ENCODE measurements at places on chromosomes 11 and 22.
A peak's percentile ranks its signal among the peaks of the same experiment; 100 is the strongest.

DNA sequence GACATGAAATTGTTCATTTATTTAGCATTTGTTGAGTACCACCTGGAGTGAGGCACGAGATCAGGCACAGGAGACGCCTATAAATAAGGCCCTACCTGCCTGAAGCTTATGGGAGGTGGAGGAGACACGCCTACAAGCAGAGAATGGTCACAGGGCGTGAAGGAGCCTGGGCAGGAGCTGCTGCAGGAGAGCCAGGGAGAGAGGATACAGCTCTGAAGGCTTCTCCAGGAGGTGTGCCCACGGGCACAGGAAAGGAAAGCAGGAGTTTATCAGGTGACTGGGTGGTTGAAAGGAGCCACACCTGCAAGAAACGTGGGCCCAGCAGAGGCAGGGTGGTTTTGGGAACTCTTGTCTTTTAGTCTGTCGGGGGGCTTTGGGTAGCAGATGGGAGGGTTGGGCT, 70.3 kb downstream of the BMAL1 start:
- DNase-seq: no peak

DNA sequence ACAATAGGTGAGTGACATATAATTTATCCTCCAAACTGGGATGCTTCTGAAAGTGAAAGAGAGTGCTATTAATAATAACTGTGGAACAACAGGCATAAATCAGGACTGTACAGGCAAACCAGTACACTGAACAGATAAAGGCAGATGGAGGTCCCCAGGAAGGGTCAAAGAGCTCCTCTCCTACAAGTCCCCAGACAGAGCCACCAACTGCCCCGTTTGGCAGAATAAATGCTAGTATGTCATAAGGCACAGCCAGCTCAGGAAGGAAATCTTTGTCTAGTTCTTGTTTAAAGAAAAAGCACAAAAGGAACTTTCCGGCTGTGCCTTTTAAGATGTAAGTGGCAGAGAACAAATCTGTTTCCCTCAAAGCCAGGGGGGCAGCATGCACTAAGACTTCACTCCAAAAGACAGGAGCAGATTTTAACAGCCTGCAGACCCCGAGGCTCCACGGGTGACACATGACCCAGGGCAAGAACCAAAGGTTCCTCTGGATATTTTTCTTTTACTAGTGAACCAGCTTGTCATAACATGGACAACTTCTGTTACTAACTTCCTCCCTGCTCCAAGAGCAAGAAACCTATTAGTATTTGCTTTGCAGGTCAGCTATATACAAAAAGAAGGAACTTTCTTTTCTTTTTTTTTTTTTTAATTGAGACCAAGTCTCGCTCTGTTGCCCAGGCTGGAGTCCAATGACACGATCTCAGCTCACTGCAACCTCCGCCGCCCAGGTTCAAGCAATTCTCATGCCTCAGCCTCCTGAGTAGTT, 50.2 kb downstream of the MYH9 start:
- no peak for DNase-seq

- DNase-seq: no peak
These were observed 60.5 kb downstream of the DDI1 start for GRCh38 chr11:104096900-104097299.

DNA sequence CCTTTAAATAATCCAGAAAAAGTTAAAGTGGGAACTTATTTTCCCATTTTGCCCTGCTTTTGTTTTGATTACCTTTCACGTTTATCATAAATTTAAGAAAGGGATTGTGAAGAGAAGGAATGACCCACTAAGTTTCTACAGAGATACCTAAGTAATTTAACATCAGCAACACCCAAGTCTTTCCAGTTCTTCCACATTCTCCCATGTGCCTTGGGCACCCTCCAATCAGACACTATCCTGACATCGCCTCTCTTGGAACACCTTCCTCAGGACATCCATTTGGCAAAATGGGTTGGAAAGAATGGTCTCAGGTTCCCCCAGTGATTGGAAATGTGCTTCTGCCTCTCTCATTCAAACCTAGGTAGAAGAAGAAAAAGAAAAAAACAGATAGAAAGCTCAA, 6.3 kb downstream of the BBOX1 start:
- no peak for DNase-seq

DNA sequence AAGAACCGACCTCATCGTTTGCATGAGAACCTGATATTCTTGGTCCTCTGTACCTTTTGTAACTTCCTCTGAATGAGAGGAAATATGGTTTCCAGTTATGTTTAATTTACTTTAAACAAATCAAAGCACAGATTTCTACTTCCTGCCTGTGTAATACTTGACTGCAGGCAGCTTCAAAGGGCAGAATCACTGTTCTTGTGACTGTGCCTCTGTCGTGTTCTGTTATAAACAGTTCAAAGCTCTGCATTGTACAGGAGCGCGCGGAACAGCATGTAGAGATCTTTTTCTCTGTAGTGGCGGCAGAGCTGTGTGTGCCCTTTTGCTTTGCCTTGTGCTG, 73.2 kb upstream of the CLDN5 start:
- no peak for DNase-seq

DNA sequence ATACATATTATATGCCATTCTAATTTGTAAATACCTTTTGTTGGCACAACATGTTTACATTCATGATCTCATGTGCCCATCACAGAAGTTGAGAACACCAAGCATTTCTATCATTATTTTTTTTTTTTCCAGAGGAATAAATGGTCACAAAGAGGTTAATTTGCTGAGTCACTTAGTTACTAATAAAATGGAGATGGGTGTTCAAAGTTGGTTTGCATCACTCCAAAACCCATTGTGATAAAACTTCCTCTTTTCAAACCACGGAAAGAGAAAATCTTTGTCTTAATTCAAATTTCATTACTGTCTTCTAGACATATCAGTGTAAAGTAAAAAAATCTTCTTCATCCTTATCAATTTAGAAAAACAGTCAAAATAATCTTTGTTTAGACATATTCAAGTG, 636.8 kb upstream of the CCDC179 start:
- DNase-seq: no peak

DNA sequence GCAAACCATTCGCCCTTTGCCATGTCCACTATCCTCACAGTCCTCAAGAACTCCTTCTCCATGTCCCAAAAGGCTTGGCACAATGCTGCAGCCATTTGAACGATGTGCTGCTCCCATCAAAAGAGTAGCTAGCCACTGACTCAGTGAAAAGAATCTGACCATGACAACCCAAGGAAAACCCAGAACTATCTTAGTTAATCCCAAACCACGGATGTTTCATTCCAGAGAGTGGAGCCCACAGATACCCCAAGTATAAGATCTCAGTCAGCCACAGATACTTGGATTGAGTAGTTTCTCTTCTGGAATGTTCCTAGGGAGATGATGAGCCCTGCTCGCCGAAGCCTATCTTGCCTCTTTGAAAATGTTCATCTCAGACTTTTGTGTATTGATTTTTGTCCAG, 176.9 kb downstream of the NAV2 start:
- no peak for DNase-seq

- peak; percentile 9 for DNase-seq
These were observed 32.4 kb downstream of the TMEM225 start for GRCh38 chr11:123853038-123853437.

- DNase-seq: no peak
These were observed 107.1 kb downstream of the GAB2 start for GRCh38 chr11:78310500-78310909.
